Stimulated activated effector memory CD8-positive, alpha-beta T cell treated with anti-CD3 and anti-CD28 coated beads, Interleukin-12 subunit alpha, Interleukin-12 subunit beta, amount 100 ng/mL, for 72 hours (primary cell): ENCODE measurements at places on chromosomes 4 and X.
A peak's percentile ranks its signal among the peaks of the same experiment; 100 is the strongest.

DNA sequence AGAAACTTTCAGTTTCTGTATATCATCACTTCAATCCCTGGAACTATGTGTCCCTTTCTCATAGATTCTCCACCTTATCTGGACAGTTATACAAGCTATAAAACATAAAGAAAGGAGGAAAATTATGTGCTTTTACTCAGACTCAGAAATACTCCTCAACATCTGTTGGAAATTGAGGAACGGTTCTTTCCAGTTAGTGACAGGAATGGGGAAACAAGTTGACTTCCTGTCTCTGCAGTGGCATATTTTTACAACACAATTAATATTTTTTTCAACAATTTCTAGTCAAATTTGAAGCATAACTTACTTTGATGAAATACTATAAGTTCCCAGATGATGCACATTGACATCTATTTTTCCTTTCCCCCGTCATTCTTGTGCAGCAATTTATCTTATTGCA is 27.9 kb downstream of the ABHD18 start:
- no peak for DNase-seq

GRCh38 chr4:2691952-2692435 is 64.1 kb downstream of the TNIP2 start:
- DNase-seq = no peak

- no peak for DNase-seq
Measured at GRCh38 chrX:155065035-155065734, 5.8 kb downstream of the CMC4 start.

DNA sequence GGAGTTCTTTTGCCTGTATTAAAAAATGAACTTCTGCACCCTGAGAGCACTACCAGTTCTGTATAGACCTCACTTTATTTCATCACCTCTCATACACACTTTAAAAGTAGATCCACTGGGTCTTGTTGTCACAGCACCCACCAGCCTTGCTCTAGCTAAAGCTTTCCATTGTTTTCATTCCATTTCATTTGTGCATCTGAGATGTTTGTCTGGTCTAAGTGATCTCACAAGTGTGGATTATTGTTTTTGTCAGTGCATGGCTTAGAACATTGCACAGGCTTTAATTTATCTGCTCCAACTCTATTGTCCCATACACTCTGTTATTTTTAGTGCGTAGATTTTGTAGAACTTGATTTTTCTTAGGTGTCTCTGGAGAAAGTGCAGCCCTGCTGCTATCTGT is 1157.5 kb upstream of the PABPC4L start:
- DNase-seq = no peak

DNA sequence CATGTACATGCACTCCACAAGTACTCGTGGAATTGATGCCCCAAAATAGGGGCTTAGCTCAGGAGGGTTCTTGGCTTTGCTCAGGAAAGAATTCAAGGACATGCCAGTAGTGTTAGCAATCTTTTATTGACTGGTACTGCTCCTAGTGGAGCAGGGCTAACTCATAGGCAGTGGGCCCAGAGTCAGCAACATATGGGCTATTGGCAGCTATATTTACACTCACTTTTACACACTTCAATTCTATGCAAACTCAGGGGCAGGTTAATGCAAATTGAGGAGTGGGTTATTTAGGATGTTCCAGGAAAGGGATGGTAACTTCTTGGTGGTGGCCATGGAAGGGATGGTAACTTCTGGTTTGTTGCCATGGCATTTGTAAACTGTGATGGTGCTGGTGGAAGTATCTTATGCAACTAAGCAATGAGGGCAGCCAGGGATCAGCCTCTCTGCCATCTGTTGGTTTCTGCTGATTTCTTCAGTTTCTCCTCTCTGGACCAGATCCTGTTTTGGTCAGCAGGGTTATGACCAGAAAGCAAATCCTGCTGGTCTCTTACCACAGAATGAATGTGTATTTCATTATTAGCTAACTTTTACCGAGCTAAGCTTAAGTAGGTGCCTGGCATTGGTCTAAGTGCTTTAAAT is 69.2 kb upstream of the FAT1 start:
- no peak for DNase-seq

GRCh38 chr4:153480704-153481103 is 14.5 kb downstream of the TMEM131L start:
- no peak for DNase-seq

- DNase-seq = no peak
Measured at GRCh38 chr4:18404642-18405041, 383.1 kb upstream of the LCORL start.

- no peak for DNase-seq
Measured at GRCh38 chrX:115579327-115579726, 18.4 kb downstream of the PLS3 start.

DNA sequence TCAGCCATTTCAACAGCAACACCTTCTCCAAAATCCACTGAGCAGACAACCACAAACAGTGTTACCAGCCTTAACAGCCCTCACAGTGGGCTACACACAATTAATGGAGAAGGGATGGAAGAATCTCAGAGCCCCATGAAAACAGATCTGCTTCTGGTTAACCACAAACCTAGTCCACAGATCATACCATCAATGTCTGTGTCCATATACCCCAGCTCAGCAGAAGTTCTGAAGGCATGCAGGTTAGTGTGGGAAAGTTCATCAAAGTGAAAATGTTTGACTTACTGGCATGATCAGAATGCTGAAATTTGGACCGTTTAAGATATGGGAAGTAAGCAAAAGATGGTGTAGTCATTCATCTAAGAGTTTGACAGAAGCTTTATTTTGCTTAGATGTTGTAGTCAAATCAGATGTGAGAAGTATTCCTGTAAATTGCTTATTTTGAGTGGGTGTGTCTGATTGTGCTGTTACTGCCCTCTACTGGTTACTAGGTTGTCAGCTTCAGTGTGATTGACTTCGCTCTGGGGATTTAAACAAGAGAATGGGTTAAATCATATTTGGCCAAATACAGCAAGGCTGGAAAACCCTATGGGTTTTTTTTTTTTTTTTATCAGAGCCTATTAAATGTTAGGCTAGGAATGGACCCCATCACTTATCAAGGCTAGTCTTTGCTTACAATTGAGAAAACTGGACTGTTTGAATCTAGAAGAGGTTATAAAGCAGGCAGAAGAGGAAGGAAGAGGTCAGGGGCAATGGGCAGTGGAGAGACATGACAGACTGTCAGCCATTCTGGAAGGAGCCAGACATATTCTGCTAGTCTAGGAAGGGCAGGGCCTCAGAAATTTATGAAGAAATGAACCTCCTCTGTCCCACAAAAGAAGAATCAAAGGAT is 130.3 kb downstream of the DIPK2B start:
- no peak for DNase-seq

DNA sequence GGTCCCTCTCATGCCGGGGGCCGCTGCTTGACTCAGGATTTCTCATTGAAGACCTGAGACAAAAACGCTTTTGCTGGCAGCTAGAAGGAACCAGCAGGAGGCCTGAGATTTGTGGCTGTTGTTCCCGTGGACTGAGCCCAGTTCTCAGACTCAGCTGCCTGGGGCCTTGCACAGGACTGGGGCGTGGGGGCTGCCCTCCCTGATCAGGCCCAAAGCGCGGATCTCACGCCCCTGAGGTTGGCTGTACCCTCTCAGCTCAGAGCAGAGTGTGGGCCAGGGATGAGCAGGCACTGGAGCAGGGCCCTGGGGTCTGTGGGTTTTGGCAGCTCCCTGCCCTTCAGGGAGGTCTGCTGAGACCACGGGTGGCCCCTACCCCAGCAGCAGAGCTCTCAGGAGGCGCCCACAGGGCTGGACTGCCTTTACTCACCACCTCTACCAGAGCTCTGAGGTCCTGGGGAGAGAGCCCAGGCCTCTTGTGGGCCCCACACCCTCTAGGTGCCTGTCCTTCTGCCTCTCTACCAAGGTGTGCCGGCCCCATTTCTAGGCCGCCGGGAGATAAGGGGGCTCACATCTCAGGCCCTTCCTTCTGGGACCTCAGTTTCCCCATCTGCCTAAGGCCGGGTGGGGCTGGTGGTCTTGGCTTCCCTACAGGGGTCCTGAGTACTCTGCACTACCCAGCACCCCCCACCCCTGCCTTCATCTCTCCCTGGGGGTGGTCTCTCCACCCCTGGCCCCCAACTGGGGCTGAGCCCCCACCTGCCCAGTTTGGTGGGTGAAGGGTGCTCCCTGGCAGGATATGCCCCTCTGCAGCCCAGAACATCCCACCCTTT is 5.6 kb downstream of the MSANTD1 start:
- DNase-seq = no peak

- DNase-seq = no peak
Measured at GRCh38 chr4:153062652-153063168, 126.6 kb downstream of the FHDC1 start.

DNA sequence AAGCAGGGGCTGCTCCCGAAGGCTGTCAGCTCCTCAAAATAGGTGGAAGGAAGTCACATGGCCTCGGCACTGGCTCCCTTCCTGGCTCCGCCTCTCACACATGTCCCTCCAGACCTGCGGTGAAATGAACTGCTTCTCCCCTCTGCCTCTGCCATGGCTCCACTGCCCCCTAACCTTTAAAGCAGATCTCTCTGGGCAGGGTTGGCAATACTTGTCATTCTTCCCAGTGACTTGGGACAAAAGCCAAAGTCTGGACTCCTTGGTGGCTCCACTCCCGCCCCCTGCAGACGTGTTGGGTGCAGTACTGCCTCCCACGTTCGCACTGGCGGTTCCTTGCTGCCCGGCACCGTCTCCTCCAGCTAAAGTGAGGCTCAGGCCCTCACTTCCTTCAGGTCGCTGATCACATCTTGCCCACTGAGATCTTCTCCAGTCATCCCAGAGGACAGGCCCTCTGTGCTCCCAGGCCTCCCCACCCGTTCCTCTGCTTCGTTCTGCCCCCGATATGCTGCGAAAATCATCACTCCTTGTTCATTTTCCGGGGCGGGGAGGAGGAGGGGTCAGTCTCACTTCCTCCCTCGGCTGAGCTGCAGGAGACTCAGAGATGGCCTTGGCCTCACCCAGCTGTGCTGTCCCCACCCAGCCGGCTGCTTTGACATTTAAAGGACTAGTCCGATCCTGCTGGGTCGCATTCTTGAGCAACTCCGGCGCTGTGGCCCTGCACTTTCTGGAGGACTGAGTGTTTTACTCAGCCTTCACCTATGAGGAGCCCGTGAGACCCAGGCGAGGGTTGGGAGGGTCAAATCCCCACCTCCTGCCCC is 97.4 kb downstream of the PHKA2 start:
- peak; percentile 19 for DNase-seq
